GDM1 (cell line): ENCODE measurements at places on chromosomes 5 and 9.

DNA sequence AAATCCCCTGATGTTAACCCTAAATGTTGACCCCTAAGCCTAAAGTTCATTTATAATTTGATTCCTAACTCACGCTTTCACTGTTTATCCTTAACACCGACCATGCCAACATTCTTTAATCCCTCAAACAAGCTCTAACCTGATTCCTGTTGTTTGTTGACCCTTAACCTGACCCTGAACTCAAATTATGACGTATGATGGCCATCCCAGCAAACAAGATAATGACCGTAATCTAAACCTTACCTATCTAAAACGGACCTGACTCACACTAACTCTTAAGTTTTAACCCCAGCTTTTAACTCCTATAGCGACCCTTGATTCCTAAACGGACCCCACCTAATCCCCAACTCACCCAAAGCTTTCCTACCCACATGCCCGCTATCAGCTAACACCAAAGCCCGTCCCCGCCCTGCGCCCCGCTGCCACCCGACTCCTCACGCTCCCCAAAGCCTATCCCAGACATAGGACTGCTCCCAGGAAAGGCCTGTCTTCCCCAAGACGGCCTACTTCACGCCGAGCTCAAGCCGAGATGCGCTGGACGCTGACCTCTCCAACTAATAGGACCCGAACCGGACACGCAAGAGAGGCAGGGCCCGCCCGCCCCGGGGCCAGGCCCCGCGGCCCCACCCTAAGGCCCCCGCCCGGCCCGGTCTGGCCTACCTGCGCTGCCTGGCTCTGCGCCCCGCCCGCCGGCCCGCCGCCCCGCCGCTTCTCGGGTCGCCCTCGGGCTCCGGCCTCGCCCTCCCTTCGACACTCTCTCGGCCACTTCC, 395 bp downstream of the TLN1 start:
- DNase-seq, result no peak

DNA sequence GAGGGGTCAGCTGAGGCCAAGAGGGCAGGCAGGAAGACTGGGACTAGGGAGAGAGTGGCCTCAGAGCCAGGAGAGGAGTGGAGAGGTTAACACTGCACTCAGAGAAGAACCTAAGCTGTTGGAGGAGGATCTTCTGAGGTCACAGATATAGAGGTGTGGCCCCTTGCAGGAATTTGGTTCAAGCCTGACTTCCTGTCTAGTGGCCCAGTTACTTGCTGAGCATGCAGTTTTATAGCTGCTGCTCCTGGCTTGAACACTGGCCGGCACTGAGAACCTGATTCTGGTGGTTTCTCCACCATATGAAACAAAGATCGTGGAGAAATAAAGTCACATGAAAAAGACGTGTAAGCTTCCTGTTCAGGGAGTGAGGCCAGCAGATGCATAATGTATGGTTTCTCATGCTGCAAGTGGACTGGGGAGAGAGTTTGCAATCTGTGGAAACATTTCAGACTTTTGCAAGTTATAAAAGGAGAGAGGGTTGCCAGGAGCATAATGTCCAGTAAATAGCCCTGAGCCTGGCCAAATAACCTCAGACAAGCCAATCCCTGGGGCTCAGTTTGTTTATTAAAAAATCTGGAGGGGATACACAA, 82.6 kb downstream of the GALNT10 start:
- peak; percentile 27 for DNase-seq

DNA sequence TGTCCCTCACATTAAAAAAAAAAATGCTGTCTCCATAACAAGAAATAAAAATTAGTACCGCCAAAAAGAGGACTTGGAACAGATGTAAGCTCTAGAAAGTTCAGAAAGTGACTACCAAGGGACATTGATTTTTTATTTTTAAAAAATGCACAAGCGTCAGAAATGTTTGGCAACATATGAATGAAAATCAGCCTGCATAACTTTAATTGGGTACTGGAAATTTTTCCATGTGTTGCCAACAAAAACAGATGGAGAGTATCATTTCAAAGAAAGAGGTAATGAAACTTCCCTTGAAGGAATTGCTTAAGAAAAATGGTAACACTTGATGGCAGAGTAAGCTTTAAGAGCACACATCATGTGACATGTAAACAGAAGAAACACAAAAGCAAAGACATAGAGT, 47.2 kb downstream of the OR2K2 start:
- no peak for DNase-seq

- no peak for DNase-seq
Measured at GRCh38 chr9:125821078-125821477, 73.9 kb downstream of the PBX3 start.

GRCh38 chr5:124404796-124405195, 341.6 kb downstream of the ZNF608 start:
- DNase-seq, result no peak

- DNase-seq, result no peak
Measured at GRCh38 chr5:35003018-35003957, 44.5 kb downstream of the AGXT2 start.

DNA sequence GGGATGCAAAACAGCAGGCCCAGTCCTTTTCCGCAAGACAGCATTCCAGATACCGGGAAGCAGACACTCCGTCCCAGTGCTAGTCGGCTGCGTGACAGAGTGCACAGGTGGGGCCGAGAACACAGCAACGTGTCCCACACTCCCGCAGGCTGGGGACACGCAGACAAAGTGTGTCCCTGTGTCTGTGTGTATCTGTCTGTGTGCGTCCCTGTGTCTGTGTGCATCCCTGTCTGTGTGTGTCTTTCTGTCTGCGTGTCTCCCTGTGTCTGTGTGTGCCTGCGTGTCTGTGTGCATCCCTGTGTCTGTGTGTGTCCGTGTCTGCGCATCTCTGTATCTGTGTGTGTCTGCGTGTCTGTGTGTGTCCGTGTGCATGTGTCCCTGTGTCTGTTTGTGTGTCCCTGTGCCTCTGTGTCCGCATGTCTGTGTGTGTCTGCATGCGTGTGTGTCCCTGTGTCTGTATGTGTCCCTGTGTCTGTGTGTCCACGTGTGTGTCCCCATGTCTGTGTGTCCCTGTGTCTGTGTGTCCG, 137.0 kb downstream of the MRPL36 start:
- no peak for DNase-seq

DNA sequence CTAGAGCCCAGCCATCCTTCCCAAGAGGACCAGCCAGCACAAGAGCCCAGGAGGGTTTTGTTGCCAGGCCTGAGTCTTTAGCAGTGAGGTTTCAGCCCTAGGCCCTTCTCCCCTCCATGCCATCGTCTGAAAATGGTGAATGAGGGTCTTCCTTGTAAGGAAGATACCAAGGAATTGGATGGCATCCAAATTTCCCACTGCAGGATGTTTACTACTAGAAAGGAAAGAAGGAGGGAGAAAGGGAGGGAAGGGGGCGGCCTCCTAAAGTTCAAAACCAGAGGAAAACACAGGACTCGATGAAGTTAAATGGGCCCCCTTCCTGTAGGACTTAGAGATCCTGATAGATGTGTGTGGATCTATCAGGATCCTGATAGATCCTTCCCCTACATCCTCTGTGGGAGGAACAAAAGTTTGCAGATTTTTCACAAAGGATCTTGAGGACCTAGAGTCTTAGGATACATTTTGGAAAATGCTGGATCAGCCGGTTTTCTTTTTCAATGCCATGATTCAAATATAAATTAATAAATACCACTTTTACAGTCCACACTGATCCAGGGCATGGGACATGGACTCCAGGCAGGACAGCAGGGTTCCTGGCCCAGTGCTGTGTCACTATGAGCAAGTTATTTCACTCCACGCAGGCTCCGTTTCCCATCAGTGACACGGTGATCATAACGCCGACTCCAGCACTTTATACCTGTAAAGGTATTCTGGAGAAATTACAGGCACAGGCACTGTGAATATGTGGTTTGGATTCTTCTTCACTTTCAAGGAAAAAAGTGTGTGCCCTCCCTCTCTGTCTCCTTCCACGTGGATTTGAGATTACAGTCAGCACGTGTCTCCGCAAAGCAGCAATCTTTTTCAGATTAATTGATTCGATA, 40.9 kb downstream of the C5orf15 start:
- no peak for DNase-seq

GRCh38 chr5:1448511-1449011, 3.3 kb upstream of the SLC6A3 start:
- no peak for DNase-seq

DNA sequence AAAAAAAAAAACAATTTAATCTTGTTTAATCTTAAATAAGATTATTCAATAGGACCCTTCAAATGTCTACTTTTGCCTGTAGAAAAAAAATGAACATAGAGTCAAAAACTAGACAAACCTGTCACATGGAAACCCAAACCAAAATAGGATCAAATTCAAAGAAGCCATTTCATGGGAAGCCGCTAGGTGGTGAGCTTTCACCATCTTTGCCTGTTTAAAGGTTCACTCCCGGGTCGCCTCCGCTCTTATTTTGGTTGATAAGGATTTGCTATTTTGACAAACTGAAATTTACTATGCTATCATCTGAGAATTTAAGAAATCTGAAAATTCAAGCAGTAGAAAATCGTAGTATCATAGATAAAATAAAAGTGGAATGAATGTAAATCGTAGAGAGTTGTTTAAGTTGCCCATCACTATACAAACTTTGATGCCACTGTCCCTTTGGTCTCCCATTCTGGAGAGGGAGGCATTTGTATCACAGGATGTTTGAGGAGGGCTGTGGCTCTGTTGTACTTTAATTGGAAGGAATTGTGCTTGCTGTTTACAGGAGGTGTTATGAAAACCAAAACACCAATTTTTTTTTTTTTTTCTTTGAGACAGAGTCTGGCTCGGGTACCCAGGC, 43.5 kb upstream of the DNAH5 start:
- no peak for DNase-seq

DNA sequence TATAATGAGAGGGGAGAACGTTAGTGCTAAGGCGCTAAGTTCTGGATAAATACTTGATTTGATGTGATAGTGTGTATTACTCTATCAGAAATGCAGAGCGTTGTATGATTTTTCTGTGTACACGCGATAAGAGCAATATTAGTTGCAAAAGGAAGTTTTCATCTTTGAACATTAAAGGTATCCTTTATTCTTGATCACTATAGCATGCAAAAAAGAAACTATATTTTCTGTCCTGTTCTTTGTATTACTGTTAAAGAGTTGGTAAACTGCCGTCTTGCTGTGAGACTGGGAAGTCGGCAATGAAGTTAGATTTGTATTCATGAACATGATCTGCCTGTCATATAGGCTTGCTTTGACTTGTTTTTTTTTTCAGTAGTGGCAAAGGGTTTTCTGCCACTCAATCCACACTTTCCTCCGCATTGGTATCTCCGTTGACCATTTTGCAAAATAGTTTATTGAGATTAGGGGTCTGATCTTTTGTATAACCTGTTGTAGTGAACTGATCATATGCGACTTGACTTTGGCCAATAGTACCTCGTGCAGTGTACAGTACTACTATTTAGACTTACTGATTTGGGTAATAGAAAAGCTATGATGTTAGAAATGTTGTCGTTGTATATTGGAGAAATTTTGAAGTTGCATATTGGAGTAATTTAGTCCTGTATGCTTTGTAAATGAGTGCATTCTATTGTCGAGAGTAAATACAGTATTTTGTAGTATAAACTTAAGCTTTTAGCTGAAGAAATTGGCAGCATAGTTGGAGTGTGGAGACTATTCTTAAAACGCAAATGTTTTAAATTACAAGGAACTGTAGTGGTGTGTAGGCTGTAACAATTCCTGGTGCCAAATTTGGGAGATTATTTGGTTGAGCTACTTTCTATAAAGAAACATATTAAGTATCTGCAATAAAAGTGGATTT, 1.7 kb downstream of the DENND4C start:
- no peak for DNase-seq

DNA sequence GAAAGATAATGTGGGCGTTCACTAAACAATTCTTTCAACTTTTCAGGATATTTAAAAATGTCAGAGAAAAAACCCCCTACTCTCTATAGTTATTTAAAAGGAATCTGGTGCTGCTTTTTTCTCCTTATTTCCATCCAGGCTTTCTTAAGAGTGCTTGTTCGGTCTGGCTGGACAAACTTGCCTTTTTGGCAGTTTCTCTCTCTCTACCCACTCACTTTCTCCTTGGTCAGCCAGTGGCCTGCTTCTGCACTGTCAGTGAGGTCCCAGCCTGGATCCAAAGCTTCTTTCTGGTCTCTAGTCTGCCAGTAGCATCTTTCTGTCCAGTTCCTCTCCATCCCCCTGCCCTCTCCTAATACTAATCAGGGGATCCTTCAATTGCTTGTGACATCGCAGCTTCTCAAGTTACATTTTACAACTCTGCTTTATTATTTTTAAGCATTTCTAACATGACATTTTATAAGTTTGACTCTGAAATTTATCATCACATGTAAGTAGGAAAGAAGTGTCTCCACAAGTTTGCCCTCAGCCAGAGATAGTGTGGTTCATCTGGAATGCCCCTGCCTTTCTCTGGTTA, 50.4 kb downstream of the PIK3R1 start:
- DNase-seq, result no peak

DNA sequence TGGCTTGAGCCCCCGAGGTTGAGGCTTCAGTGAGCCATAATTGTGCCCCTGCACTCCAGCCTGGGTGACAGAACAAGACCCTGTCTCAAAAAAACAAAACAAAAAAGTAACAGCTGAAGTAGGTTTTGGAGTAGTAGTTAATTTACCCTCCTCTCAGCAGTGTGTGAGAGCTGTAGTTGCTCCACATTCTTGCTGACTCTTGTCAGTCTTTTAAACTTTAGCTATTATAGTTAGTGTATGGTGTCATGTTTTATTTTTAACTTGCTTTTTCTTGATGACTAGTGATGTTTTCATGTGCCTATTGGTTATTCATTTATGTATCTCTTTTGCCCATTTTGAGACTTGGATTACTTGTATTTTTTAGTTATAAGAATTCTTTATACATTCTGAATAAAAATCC, 52.9 kb upstream of the DHFR start:
- no peak for DNase-seq

DNA sequence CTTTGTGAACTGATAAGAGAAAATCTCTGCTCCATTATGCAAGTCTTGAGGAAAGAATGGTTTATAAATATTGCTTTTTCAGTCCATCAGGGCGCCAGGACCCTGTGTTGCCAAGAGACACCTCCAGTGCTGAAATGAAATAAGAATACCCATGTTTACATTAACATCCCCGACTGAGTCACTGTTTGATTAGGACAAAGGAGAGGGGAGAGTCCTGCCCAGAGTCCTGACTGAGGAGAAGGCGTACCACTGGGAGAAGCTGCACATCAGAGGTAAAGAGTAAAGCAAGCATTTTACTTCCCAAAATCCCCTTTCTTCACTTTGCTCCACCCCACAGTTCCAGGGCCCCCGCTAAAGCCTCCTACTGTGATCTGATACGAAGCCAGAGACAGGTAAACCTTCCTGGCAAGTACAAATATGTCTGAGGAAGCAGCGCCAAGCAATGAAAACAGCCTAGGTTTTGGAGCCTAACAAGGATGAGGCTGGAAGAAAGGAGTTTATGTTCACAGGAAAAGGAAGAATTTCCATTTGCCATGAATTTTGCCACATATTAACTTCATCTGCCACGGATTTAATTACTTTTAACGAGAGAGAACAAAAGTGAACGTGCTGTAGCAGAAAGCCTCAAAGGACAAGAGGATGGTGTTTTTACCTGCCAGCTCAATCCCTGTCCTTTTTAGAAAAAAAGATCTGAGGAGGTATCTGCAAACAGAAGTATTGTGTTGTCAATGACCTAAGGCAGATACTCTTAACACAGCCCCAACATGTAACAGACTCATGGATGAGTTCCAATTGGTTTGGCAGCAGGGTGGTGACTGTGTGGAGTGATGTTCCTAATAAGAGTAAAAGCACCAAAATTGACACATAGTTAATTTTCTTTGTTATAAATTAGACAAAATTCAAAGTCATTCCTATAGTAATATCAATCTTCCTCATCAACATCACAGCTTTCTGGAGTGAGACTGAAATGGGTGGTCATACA, 209.4 kb upstream of the TLE4 start:
- DNase-seq, result no peak
